Dorsolateral prefrontal cortex (tissue), 122 donors: ENCODE measurements at places on chromosomes 7 and 10.

GRCh38 chr7:151384776-151385625 is 24.8 kb downstream of the WDR86 start:
- no peak for DNase-seq

DNA sequence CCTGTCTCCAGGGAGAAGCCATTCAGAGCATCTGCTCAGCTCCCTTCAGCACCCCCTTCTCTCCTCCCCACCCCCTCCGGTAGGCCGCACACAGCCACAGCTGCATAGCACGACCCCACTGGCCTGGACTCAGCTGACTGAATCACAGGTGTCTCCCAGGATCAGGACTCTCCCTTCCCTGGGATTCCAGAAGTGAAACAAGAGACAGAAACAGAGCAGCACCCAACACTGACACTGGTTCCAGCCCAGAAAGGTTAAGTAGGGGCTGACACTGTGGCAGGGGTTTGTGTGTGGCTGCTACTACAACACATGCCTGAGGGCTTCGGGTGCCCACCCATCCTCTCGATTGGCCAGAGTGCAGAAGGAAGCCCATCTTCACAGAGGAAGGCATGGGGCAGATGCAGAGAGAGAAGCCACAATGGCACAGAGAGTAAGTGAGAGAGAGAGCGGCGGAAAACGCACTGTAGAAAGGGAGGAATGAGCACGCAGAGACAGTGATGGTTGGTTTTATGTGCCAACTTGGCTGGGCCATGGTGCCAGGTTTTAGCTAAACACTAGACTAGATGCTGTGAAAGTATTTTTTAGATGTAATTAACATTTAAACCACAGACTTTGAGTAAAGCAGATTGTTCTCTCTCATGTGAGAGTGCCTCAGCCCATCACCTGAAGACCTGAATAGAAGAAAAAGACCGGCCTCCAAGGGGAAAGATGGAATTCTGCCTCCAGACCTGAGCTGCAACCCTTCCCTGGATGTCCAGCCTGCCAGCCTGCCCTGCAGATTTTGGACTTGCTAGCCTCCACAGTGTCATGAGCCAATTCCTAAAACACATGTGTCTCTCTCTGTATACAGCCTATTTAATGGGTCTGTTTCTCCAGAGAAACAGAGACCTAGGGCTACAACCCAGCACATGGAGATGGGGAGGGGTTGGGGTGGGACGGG is 107.5 kb downstream of the GRB10 start:
- DNase-seq, result no peak

DNA sequence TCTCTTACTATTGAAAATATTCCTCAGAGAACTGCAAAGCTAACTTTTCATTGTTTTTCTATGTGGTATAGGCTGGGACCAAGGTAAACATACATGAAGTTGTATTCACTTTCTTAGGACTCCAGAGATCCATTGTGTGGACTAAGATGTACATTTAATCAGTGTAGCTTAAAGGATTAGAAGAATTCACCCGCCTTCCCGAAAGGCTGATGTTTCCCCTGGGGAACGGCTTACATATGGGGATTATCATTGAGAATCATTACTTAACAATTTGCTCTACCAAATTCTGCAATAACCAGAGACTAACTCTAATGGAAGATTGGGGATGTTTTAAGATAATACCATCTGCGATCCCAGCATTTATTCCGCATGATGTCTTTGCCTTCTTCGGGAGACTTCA is 257.1 kb upstream of the KIAA1217 start:
- DNase-seq, result no peak

GRCh38 chr7:41047211-41047610 is 655.7 kb downstream of the INHBA start:
- DNase-seq, result no peak
